ENCODE measurements at places on chromosomes 2 and 18. TPM values are rescaled to one million over a fixed set of nuclear protein-coding genes. Genes with fewer than 3 reads are reported as not detected.

GRCh38 chr2:211473116-211473515 lies 916.7 kb downstream of the CPS1 start:
- no peak for DNase-seq

DNA sequence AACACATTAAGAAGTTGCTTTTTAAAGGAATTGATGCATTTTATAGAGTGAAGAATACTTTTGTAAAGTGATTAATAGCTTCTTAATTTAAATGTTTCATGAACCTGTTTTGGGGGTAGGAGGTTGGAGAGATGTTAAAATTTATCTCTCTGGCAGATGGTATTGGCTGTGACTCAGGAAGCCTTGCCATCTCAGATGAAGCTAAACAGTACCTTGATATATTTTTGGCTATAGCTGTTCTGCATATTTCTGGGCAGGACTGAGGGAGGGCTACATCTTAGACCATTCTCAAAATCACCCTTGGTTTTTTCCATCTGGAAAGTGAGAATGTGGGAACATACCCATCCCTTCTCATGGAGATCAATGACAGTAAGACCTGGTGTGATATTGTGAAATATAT lies 13.4 kb downstream of the CAPN14 start:
- no peak for DNase-seq

GRCh38 chr2:176136374-176137251 lies 7.1 kb downstream of the HOXD8 start:
- peak; percentile 68 for DNase-seq

RAD51AP2 gene
- total RNA-seq, result 0.12 TPM

BMPR2 gene
- total RNA-seq, result 88.7 TPM

GRCh38 chr2:194090251-194090905 lies 1566.6 kb upstream of the SLC39A10 start:
- no peak for DNase-seq

DNA sequence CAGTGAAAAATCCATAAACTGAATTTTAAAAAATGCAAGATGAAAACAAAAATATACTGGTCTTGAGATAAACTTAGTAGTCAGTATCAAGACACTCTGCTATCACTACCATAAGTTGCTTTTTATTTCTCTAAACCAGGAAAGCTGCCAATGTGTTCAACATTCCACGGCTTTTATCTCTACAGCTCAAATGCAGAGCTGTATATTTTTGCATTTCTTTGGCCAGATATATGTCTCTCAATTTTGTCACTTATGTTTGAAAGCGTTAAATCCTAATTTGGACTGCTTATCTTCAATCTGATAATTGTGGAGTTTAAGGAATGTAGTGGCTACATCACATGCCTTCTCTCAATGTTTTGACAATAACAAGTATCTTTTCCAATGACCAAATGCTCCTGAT lies 609.5 kb downstream of the EPHA4 start:
- no peak for DNase-seq

- DNase-seq, result peak; percentile 54
Observed at GRCh38 chr2:42025151-42025582, 22.7 kb upstream of the PKDCC start.

RAB17 gene
- 35.5 TPM for total RNA-seq

ANKRD30B gene
- not detected for total RNA-seq

DNA sequence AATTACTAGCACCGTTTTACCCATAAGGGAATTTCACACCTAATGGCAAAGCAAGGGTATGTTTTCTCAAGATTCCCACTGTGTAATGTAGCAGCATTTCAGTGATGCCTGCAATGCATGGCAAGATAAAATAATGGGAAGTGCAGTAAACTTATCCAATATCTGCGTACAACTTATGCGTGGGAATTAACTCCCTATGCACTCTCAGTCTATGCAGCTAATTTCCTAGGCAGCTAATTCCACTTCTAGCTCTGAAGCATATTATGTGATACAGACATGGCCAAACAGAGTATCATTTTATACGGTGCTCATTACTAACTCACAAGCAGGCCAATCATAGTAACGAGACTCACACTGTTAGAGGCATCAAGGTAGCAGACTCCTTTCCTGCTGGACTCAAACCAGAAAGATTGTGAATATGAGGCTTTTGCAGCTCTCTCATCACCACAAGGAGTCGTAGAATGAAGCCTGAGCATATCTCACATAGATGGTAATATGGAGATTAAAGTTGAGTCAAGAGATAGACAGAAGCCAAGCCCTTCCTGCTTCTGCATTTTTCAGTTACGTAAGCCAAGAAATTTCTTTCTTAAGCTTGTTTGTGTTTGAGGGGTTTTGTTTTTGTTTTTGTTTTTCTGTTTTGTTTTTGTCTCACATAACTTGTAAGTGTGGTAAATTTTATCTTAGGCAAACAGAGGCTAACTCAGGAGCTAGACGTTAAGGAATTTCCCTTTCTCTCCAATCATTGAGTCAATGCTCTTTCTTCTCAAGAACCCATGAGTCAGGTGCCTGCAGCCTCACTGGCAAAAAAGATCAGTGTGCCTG lies 34.8 kb upstream of the ITGAV start:
- no peak for DNase-seq

DNA sequence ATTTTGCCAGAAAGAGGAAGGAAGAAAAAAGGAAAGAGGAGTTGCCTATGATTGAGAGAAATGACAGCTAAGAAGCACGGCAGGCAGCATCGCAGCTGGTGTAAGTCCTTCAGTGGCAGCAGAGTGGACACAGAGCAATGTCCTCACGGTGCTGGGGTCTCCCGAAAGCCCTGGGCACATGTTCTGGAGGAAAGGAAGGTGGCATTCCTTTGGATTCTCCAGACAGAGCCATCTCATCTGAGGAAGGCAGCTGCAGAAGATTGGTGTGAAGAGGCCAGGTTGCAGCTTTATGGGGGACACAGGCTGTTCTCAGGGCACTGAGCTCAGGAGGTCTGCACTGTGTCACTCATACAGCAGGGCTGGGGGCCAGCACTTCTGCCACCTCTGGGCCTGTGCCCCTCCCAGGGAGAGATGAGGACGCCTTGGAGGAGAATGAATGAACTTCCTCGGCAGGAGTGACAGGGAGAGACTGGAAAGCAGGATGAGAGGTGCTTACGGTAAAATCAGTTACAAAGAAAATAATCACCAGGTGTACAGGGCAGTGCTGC lies 252.0 kb upstream of the MYT1L start:
- no peak for DNase-seq

GRCh38 chr2:221310730-221311129 lies 261.4 kb downstream of the EPHA4 start:
- no peak for DNase-seq

DNA sequence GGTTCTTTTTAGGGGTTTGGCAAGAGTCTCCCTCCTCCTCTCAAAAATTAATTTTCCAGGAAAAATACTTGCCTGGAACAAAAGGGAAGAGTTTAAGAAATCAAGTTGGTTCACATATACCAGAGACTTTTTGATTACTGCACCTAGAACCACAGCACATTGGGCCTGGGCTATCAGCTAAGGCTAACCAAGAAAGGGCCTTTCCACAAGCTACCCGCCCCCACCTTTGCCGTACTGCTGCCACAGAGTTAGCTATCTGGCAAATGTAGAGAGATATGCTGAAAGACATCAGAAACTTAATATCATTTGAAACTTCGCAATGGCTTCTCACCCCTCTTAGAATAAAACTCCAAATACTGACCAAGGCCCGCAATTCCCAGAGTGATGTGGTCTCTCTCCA lies 76.9 kb downstream of the AAK1 start:
- DNase-seq, result no peak

- no peak for DNase-seq
Observed at GRCh38 chr18:63617049-63617914, 26.8 kb downstream of the SERPINB4 start.

DNA sequence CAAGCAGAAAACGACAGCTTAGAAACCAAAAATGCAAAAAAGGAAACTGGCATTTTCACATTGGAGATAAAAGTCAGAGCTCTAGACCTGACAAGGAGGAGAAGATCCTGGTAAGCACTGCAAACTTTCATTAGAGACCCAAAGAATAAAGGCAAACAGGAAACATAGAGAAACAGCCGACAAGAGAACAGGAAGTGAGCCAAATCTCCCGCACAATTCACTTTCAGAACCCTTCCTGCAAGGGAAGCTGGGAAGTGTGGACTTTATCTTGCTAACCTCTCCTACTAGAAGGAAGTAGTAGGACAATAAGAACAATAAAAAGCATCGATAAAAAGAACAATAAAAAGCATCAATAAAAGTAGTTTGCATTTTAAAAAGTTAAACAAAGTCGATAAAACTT lies 417.8 kb upstream of the SPHKAP start:
- DNase-seq, result no peak

PDE6D gene
- 19.7 TPM for total RNA-seq

DNA sequence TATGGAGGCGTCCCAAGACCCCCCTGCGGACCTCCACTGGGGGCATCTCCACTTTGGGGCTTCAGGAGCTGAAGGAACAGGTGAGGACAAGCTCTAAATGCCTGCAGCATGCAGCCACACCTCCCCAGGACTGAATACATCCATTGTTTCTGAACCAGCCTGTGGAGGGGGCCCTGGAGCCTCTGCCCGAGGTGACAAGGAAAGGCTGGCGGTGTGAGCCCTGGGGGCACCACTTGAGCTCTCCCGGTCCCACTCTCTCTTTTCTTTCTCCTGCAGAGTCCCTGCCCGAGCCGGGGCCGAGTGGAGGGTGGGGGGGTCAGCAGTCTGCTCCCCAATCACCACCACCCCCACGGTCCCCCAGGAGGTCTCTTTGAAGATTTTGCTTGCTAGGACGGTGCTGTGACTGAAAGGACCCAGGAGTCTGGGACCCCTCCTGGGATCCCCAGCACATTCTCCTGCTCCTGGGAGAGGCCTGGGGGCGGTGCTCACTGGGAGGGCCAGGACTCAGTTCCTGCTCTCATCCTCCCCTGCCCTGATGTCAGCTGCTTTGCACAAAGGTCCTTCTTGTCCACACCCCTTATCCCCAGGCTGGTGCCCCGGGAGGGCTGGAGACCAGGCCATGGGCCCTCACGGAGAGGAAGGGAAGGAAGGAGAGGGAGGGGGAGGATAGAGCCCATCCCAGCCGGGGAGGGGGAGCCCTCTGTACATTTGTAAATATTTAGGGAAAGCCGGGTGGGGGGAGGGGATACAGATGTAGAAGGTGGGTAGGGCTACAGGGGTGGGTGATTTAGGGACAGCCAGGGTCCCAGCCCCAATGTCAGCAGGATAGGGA lies 5.7 kb downstream of the CHPF start:
- DNase-seq, result no peak

DNA sequence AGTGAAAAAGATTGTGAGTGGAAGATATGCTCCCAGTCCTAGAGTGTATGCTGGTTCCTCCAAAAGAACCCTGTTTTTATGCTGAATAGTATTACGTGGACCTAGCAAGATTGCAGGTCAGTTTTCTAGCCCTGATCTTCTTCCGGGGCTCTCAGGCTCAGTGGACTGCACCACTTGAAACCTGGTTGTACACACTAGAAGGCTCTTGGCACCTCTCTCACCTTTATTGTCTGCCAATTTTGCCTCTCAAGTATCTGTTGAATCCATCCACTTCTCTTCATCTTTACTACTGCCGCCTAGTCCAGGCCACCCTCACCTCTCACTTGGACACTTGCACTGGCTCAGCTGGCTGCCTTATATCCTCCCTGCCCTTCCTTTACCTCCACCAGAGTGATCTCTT lies 16.8 kb downstream of the TTC39C start:
- no peak for DNase-seq

GRCh38 chr2:102387763-102388546 lies 32.4 kb downstream of the IL18R1 start:
- DNase-seq, result no peak

PTGR3 gene
- 30.4 TPM for total RNA-seq

KATNAL2 gene
- 2.4 TPM for total RNA-seq
